ENCODE measurements at places on chromosomes 2 and 18. TPM values are rescaled to one million over a fixed set of nuclear protein-coding genes. Genes with fewer than 3 reads are reported as not detected.

Gene BOLL
- total RNA-seq, result not detected

GRCh38 chr2:94986392-94986963 is 39.0 kb upstream of the MAL start:
- H3K27me3 ChIP-seq, result peaks cover 8% of the 10 kb centered on the region
- DNase-seq, result peak; percentile 34
- no peak overlapping the region for H3K27ac ChIP-seq
- no peaks in the 10 kb centered on the region for H3K4me1 ChIP-seq
- no peak overlapping the region for H3K4me3 ChIP-seq
- H3K36me3 ChIP-seq, result no peaks in the 10 kb centered on the region

GRCh38 chr2:27772804-27773203 is 1.3 kb downstream of the MRPL33 start:
- H3K36me3 ChIP-seq, result no peaks in the 10 kb centered on the region
- H3K27me3 ChIP-seq, result no peaks in the 10 kb centered on the region
- DNase-seq, result no peak

- no peak overlapping the region for H3K4me3 ChIP-seq
- no peaks in the 10 kb centered on the region for H3K4me1 ChIP-seq
- DNase-seq, result no peak
- H3K27me3 ChIP-seq, result no peaks in the 10 kb centered on the region
- H3K36me3 ChIP-seq, result no peaks in the 10 kb centered on the region
These were observed 22.3 kb downstream of the GNLY start for GRCh38 chr2:85716346-85716914.

DNA sequence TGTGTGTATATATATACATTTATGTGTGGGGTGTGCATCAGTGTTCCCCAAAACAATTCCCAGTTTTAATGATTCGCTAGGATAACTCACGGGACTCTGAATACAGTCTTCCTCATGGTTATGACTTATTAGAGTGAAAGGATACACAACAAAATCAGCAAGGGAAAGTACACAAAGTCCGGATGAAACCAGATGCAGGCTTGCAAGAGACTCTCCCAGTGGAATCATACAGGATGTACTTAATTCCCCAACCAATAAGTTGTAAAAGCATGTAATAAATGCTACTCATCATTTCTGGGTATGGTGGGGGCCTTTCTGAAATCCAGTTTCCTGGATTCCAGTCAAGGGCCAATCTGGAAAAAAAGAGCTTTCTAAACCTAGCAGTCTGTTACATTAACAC is 654.1 kb upstream of the SYT4 start:
- H3K36me3 ChIP-seq, result no peaks in the 10 kb centered on the region
- no peaks in the 10 kb centered on the region for H3K27me3 ChIP-seq
- no peak overlapping the region for H3K4me3 ChIP-seq
- DNase-seq, result no peak
- H3K4me1 ChIP-seq, result no peaks in the 10 kb centered on the region
- H3K27ac ChIP-seq, result no peak overlapping the region

DNA sequence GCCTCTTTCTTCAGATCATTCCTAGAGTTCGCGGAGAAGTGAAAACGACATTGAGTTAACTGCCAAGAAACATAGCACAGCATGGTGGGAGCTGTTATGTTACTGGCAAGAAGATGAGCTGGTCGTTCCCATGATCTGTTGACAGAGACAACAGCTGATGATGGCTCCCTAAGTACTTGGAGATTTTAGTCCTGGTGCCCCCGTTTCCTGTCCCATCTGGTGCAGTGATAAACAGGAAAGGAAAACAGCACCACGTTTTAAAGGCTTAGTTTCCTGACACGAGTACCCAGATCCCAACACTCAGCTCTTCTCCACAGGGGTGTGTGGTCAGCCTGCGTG is 56.4 kb upstream of the KCNG2 start:
- H3K4me3 ChIP-seq, result no peak overlapping the region
- H3K27me3 ChIP-seq, result no peaks in the 10 kb centered on the region
- no peaks in the 10 kb centered on the region for H3K4me1 ChIP-seq
- H3K27ac ChIP-seq, result no peak overlapping the region

GRCh38 chr2:127355407-127356008 is 32.3 kb downstream of the MAP3K2 start:
- no peak for DNase-seq
- no peaks in the 10 kb centered on the region for H3K27me3 ChIP-seq
- no peak overlapping the region for H3K27ac ChIP-seq
- H3K4me3 ChIP-seq, result no peak overlapping the region
- H3K36me3 ChIP-seq, result no peaks in the 10 kb centered on the region
- H3K4me1 ChIP-seq, result peaks cover 5% of the 10 kb centered on the region

DNA sequence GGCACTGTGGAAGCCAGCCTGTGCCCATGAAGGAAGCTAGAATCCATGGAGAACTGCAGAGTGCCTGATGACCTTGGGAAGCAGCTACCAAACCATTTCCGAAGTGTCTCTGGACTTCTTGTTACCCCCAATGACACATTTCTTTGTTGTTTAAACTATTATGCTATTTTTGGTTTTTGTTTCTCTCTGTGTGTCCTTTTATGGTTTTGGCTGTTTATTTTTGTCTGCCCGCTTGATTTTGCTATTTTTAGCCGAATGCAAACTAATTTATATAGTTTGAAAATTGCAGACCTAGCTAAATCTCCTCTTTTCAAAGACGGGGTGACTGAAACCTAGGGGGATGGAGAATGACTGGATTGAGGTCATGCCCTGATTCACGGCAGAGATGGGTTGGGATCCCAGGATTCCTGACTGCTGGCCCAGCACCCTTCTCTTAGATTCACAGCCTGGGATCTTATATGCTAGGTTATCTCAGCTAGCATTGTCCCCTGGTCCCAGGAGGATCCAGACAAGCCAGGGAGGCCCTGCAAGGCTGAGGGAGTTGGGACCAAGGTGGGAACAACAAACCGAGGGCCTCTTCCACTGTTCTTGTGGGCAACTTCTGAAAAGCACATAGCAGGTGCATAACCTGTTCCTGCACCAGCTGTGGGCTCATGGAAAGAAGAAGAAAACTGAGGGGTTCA is 116.3 kb upstream of the HAAO start:
- H3K4me3 ChIP-seq, result no peak overlapping the region
- H3K27me3 ChIP-seq, result no peaks in the 10 kb centered on the region
- no peaks in the 10 kb centered on the region for H3K36me3 ChIP-seq
- H3K4me1 ChIP-seq, result peaks cover 38% of the 10 kb centered on the region
- peak overlapping the region; percentile 80 for H3K27ac ChIP-seq
- DNase-seq, result no peak

Gene RNF181
- total RNA-seq, result 23.9 TPM

Gene MAP3K19
- not detected for total RNA-seq

Gene ANKRD30B
- total RNA-seq, result 0.79 TPM

DNA sequence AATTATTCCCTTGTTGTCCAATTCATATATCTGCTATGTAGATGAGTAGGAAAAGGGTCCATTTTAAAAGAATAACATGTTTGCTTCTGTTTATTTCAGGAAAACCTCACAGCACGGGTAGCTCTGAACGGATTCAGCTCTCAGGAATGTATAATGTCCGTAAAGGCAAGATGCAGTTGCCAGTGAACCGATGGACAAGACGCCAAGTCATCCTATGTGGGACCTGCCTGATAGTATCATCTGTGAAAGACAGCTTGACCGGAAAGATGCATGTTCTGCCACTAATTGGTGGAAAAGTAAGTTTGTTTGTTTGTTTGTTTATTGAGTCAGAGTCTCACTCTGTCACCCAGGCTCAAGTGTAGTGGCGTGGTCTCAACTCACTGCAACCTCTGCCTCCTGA is 114.6 kb downstream of the PHLPP1 start:
- no peak for DNase-seq
- H3K36me3 ChIP-seq, result no peaks in the 10 kb centered on the region
- no peaks in the 10 kb centered on the region for H3K4me1 ChIP-seq

- no peaks in the 10 kb centered on the region for H3K36me3 ChIP-seq
- H3K27ac ChIP-seq, result no peak overlapping the region
- no peak overlapping the region for H3K4me3 ChIP-seq
- H3K27me3 ChIP-seq, result no peaks in the 10 kb centered on the region
- DNase-seq, result no peak
These were observed 119.4 kb upstream of the HS6ST1 start for GRCh38 chr2:128438091-128438490.

Gene ABCG8
- total RNA-seq, result not detected

DNA sequence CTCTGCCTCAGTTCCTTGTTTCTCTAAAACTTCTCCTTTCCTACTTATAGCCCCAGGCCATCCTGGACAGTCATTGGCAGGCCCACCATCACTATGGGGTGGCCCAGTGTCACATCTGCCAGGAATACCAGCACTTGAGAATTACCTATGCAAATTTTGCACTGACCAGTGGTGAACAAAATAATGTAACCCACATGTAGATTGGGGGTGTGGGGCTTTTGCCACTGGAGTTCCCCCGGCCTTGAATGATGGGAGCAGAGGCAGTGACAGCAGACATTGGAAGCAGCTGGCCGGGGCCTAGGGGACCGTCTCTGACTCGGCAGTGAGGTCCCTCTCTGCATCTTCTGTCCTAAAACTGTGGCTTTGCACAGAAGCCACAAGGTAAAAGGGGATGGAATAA is 24.9 kb upstream of the DNMT3A start:
- H3K4me1 ChIP-seq, result peaks cover 8% of the 10 kb centered on the region
- no peak overlapping the region for H3K27ac ChIP-seq
- H3K4me3 ChIP-seq, result no peak overlapping the region
- DNase-seq, result no peak

DNA sequence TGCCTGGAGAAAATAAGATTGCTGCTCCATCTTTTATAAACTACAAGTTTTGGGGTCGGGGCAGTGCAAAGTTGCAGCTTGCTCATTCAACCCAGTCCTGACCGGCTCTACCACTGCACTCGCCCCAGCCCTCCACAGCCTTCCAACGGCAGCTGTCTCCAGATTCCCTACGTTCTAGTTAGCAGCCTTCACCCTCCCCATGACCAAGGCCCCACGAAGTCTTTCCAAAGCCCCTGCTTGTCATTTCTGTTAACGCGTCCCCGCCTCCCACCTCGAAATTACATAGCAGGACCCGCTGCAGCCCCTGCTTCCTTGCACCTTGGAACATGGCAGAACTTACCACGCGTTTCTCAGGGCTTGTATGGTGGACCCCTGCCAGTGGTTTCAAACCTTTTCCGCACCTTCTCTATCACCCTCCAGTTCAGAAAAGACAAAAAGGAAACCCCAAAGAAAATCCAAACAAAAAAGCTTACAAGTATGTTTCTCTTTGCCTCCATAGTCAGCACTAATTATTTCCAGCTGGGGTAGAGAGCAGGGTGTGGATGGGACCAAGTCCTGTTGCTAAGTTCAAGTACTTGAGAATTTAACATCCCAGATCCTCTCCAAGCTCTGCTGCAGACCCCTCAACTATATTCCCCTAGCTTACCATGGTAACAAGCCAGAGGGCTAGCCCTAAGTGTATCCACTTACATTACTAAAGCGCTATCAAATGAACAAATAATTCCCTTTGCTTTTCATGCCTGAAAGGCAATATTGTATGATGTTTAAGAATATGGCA is 161.5 kb downstream of the TGIF1 start:
- no peaks in the 10 kb centered on the region for H3K4me1 ChIP-seq
- H3K36me3 ChIP-seq, result no peaks in the 10 kb centered on the region
- no peaks in the 10 kb centered on the region for H3K27me3 ChIP-seq
- H3K4me3 ChIP-seq, result no peak overlapping the region
- DNase-seq, result no peak

DNA sequence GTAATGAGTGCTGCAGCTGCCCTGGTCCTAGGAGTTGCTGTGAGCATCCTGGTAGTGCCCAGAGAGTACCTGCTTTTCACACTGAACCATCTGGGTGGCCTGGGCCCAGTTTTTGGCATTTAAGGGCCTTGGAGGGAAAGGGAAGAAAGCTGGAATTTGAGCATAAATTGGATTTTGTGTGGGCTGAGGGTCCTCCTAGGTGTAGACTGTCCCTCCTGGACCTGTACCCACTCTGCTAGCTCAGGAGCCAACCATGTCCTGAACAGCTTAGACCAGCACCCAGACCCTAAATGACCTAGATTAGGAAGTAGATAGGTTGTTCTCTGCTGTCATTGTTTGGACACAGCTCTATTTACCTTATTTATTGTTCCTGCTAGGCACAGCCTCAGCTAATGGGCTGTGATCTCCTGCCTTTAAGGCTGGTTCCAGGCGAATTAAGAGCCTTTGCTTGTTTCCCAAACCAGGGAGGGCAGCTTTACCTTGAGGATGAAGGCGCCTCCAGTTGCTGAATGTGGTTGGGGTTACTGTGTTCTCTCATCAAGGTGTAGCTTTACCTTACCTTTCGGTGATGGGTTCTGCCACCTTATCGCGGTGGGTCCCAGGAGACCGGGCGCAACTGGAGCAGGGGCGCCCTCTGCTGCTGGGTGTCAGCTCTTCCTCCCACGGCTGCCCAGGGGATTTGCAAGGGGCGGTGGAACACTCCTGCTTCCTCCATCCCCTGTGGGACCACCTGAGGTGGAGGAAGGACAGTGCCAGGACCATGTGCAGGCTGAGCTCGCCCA is 34.4 kb downstream of the ITGA6 start:
- H3K36me3 ChIP-seq, result no peaks in the 10 kb centered on the region
- peaks cover 35% of the 10 kb centered on the region for H3K4me1 ChIP-seq
- DNase-seq, result peak; percentile 84
- H3K27me3 ChIP-seq, result no peaks in the 10 kb centered on the region

- H3K4me3 ChIP-seq, result no peak overlapping the region
- no peaks in the 10 kb centered on the region for H3K27me3 ChIP-seq
- no peaks in the 10 kb centered on the region for H3K36me3 ChIP-seq
- no peak for DNase-seq
These were observed 88.3 kb downstream of the ETAA1 start for GRCh38 chr2:67485431-67485830.

DNA sequence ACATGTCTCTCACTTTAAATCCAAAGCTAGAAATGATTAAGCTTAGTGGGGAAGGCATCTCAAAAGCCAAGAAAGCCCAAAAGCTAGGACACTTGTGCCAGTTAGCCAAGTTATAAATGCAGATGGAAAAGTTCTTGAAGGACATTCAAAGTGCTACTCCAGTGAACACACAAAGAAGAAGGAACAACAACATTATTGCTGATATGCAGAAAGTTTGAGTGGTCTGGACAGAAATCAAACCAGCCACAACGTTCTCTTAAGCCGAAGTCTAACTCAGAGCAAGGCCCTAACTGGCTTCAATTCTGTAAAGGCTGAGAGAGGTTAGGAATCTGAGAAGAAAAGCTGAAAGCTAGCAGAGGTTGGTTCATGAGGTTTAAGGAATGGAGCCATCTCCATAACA is 49.0 kb downstream of the PPP4R1 start:
- H3K4me3 ChIP-seq, result no peak overlapping the region
- no peaks in the 10 kb centered on the region for H3K27me3 ChIP-seq
- peaks cover 17% of the 10 kb centered on the region for H3K36me3 ChIP-seq
